ENCODE measurements at places on chromosomes 12 and 14.

DNA sequence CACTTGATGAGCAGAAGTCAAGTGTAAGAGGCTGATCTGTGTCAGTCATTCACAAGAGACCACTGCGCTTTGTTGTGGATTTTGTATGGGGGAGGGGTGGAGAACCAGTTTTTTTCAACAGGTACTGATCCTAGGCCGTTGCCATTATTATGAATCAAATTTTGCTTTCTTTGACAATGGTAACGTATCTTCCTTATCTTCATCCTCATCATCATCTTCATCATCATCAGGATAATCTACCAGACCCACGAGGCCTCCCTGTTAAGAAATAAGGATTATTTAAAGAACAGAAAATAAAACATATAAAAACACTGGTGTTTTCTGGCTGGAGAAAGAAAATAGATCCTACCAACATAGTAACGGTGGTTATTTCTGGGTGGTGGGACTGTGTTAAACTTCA, 41.0 kb upstream of the CCDC88C start:
- no peaks in the 10 kb centered on the region for H3K27me3 ChIP-seq
- peaks cover 40% of the 10 kb centered on the region for H3K36me3 ChIP-seq
- no peaks in the 10 kb centered on the region for H3K4me1 ChIP-seq
- no peak for DNase-seq

DNA sequence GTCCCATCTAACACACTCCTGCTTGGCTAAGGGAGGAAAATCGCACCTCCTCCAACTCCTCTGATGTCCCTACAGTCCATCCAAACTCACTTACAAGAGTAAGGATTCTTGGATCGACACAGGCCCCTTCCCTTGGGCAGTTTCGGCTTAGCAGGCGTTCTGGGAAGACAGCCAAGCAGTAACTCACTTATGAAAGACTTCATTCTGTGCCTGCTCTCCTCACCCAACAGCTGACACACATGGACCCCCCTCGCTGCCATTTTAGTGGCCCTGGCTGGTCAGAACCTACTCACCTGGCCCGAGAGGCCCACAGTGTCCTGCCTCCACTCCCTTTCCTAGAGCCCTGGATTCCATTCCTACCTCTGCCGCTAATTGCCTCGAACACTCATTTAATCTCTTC, 52.3 kb upstream of the BCL2L14 start:
- H3K36me3 ChIP-seq = no peaks in the 10 kb centered on the region
- no peak overlapping the region for H3K27ac ChIP-seq
- H3K4me3 ChIP-seq = no peak overlapping the region
- no peak for DNase-seq

- H3K27me3 ChIP-seq = peaks cover 36% of the 10 kb centered on the region
- H3K27ac ChIP-seq = no peak overlapping the region
- DNase-seq = no peak
- H3K4me3 ChIP-seq = no peak overlapping the region
- no peaks in the 10 kb centered on the region for H3K4me1 ChIP-seq
These were observed 15.7 kb upstream of the KCNA1 start for GRCh38 chr12:4894019-4894418.

DNA sequence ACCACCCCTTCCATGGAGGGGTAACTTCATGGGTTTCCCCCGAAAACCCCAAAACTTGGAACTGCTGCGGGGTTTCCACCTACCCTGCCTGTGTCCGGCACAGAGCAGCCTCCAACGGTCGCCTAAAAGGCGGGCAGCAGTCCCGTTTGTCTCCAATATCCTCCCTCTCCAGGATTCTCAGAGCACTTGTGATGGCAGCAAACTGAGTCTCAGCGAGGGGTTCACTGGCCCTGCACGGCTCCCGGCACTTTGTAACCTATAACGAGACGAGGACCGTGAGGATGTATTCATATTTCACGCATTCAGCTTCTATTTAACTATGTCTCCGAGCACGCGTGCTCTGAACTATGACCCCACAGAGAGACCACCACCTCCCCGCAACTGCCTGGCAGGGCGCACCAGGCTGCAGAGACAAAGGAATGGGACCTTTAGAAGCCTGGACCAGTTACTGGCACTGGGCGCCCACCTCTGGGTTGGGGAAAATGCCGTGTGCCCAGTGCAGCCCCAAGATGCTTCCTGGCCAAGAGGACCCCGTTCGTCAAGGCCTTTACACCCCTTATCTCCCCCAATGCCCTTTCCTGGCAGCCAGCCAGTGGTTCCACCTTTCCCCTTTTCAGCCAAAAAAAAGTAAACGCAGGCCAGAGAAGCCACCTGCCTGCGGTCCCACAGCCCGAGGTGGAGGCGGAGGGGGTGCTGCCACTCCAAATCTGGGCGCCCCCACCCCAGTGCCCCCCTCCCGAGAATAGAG, 173.1 kb upstream of the RTL1 start:
- no peaks in the 10 kb centered on the region for H3K36me3 ChIP-seq
- no peak overlapping the region for H3K4me3 ChIP-seq
- no peak for DNase-seq
- no peaks in the 10 kb centered on the region for H3K27me3 ChIP-seq
- H3K4me1 ChIP-seq = peaks cover 27% of the 10 kb centered on the region

DNA sequence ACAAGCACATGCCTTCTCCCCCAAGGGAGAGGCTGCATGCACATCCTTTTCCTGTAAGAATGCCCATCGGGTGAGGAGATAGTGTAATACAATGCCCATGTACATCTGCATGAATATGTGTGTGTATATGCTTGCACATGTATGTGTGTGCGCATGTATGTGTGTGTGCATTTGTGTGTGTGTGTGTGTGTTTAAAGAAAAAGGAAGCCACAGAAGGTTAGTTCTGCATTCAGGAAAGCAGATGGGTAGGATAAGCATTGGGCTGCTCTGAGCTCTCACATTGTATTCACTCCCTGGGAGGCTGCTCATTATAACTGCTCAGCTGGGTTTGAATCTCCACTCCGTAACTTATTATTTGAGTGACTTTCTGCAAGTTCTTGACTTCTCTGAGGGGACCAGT, 74.3 kb downstream of the GALNT8 start:
- DNase-seq = no peak
- H3K4me1 ChIP-seq = no peaks in the 10 kb centered on the region
- no peaks in the 10 kb centered on the region for H3K36me3 ChIP-seq
- H3K27ac ChIP-seq = no peak overlapping the region
- H3K27me3 ChIP-seq = peaks cover 64% of the 10 kb centered on the region

All from HCT116 (cell line).